ENCODE measurements at places on chromosomes 7 and 10.

- no peak for DNase-seq
Measured at GRCh38 chr10:131738396-131738735, 162.4 kb upstream of the PPP2R2D start.

GRCh38 chr10:69506487-69506833, 55.2 kb downstream of the TSPAN15 start:
- DNase-seq: no peak

DNA sequence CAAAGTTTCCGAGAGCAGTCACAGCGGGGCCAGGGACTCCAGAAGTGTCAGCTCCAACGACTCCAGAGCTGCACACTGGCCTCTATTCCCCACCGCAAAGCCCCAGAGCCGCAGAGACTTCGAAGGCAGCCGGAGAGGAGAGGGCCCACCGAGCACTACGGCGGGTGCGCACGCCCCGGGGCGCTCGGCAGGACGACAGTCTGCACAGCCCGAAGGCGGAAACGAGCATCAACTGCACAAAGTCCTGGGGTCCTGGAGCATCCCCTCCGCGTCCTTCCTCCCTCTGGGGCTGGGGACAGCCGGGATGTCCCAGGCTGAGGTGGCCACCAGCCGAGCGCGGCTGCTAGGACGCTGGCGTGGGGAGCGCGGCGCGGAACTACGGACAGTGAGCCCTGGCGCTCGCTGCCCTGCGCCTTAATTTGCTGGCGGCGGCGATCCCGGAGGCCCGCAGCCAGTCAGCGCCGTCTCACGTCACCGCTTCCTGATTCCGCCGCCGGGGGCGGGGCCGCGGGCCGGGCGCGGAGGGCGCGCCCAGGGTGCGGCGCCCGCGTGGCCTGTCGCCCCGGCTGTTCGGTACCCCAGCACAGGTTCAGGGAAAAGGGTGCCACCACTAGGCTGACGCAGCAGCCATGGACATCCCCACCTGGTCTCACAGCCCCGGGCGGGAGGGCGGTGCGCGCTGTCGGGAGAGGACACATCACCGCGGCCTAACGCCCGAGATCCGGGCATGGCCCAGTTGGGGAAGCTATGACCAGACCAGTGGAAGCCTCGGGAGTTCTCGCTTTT, at the start of gene TBX20:
TSS of gene TBX20 (minus strand) at position 391 of the 786 bp plus-strand sequence. CDS start 480 bp downstream, outside the sequence.
- DNase-seq: peak; percentile 6

DNA sequence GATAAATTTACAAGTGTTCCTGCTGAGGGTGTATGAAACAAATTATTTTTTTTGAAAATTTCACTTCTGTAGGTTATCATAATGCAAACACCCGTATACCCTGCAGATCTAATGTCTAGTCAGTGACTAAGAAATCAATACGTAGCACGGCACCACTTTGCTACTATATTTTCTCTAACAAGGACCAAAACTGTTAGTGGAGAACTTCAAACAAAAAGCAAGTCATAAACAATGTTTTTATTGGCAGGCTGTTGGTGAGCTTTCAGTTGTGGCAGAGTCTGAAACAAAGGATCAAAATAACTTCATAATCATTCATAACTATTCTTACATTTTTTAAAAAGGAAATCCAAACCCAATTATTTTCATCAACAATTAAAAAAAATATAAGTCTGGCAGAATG, 11.8 kb downstream of the SEM1 start:
- no peak for DNase-seq

DNA sequence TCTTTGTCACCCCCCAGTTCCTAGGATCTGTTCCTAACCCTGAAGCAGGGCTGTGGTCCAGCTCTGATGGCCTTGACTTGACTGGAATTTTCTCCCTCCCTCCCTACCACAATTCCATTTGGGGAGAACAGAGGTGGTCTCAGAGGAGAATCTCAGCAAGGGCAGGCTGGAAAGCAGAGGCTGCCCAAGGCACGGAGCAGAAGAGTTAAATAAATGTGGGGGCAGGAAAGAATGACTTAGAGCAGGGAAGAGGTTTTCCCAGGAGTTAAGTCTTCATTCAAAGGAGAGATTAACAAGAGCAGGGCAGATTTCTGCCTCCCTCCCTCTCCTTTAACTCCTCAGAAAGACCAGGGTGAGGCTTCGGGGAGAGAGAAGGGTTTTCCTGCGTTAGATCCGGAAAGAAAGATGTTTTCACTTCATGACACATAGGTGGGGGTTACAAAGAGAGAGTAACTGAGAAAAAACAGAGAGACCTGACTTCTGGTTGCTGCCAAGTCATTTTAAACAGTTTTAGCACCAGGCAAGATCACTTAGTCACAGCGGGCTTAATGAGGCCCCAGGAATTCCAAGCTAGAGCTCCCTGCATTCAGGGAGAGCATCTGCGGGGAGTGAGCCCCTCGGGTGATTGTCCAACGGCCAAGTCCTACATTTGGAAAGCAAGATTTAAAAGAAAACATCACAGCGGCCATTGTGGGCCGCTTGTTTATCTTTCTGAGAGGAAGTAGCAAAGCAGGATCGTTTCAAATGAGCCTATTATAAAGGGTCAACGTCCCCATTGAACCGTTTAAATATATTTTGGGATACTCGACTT, 78.7 kb downstream of the ARHGAP22 start:
- DNase-seq: peak; percentile 57

GRCh38 chr7:18395868-18396267, 99.7 kb upstream of the HDAC9 start:
- DNase-seq: no peak

- no peak for DNase-seq
Measured at GRCh38 chr10:132497063-132497680, 40.4 kb upstream of the INPP5A start.

DNA sequence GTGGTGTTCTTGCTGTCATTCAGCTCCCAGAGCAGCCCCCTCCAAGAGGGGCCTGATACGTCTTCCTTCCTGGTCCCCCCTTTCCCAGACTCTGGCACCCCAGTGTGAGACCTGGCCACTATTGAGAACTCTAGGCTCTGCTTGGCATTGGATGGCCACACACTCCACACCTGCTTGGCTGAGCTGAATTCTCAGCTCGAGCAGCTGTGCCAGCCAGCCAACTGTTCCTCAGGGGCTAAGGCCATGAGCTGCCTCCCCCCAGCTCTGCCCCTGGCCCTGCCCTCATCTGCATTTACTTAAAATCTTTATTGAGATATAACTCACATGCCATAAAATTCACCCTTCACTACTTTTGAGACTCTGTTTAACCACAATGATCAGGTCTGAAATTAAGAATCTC, 6.7 kb downstream of the TLL2 start:
- DNase-seq: no peak

DNA sequence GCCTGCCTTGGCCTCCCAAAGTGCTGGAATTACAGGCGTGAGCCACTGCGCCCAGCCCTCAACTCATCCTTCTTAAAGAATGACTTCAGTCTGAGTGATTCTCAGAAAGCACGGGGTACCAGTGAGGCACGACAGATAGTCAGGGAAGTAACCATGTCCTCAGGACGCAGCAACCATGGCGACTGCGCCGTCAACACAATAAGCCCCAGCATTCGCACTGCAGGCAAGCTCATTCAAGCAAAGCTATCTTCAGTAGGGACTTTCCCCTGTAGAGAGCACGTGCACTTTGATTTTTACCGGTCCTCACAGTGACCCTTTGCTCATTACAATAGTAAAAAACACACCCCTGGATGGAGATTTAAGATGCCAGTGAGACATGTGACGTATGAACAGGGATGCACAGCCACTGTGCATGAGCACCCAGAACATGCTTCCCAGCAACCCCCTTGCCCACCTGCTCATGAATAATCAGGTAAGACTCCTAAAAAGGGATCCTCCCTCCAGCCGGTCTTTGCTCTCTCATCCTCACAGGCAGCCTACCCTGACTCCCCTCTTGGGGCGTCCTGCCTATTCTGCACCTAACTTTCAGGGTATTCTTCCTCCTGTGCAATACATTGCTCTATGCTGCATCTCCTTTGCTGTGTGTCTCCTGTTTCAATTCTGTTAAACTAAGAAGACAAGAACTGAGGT, 9.1 kb downstream of the WDR86 start:
- DNase-seq: no peak

DNA sequence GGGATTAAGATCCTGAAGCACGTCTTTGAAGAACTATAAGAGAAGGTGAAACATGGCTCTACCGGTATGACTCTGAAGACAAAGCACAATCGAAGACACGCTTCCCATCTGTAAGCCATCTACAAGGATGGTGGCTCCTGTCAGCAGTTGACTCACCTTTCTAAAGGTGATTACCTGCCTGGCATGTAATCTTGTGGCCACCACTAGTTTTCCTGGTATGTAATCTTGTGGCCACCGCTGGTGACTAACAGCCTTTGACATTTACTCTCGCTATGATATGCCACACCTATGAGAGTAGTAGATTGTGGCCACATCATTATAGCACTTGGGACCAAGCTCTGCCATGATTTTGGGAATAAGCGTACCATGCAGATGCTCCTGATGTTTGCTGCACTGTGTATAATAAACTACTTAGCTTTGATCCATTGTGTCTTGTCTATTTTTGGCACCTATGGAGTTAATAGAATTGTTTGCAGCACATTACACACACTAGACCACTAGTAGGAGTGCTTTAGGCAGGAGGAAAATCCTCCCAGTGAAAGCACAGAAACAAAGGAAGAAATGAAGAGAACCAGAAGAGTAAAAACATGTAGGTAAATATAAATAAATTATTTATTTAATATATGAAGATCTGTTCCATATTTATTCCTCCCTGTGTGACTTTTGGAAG, 59.8 kb downstream of the VAX1 start:
- no peak for DNase-seq

DNA sequence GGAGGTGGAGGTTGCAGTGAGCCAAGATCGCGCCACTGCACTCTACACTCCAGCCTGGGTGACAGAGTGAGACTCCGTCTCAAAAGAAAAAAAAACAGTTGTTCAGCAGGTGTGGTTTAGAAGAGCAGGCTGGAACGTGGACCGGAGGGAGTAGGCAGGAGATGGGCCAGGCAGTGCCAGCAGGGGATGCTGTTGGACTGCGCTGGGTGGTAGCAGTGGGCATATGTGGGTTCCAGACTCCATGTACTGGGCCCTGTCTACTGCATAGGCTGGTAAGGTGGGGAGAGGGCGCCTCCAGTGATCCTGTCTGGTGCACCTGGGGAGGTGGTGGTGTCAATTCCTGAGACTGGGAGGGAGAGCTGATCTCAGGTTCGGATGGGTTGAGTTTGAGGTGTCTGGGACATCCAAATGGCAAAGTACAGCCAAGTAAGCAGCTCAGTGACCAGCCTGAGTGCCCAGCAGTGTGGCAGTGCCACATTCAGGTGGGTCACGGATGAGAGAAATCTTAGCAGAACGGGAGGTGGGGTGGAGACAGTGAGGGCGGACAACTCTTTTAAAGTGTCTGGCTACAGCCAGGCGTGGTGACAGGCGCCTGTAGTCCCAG, 25.9 kb downstream of the SFXN4 start:
- DNase-seq: no peak

- DNase-seq: no peak
Measured at GRCh38 chr10:71087622-71088021, 124.7 kb upstream of the UNC5B start.

- DNase-seq: no peak
Measured at GRCh38 chr7:121456015-121456414, 59.9 kb upstream of the FAM3C start.

DNA sequence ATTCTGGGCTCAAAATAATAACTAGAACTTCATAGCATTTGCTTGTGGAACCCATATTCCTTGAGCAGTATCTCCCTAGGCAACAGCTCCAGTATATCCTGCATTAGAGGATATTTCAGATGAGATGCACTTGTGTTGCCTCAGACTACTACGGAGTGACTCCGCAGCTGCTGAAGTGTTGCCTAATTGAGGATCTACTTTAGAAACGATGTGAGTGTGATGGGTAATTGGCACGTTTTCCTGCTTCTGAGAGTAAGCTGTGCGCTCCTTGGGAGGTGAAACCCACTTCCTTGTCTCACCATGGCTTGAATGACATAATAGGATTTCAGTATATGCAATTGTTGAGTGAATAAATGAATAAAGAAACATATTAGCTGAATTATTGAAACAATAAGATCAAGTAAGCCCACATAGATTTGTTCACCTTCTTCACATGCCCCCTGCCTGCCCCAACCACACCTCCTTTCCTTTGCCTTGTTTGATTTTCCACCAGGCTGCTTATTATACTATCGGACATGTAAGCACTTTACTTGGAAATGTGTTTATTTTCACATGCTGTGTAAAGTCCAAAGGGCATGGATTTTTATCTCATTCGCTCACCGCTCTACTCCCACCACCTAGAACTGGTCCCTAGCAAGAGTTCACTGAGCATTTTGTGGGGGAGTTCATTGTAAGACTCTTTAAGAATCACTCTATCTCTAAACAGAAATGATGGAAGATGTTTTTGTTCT, 303.8 kb downstream of the KCNMA1 start:
- DNase-seq: no peak

DNA sequence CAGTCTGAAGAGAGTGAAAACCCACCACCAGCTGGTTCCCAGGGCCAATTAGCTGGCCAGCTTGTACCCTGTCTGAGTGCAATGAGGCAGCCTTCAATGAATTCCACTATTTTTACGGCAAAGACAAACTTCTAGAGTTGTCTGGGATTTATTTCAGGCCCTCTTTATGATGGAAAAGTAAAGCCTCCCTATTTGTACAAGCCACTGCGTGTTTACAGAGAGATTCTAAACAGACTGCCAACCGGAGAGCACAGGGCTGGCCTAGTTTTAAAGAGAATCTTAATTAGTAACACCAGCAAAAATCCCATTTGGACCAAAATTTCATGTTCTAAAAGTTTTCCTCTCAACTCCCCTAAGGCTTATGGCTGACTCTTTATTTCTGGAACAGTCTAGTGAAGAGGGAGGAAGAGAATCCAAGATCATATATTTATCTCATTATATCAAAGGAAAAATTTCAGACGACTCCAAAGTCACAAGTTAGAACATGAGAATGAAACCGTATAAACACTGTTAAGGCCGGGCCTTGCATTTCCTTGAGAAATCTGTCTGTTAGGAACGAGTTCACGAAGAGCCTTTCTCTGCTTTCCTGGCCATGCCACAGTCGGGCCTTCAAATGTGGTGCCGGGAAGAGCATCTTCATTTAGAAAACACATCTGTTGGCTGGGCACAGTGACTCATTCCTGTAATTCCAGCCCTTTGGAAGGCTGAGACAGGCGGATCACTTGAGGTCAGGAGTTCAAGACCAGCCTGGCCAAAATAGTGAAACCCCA, 724.6 kb upstream of the NRP1 start:
- no peak for DNase-seq

DNA sequence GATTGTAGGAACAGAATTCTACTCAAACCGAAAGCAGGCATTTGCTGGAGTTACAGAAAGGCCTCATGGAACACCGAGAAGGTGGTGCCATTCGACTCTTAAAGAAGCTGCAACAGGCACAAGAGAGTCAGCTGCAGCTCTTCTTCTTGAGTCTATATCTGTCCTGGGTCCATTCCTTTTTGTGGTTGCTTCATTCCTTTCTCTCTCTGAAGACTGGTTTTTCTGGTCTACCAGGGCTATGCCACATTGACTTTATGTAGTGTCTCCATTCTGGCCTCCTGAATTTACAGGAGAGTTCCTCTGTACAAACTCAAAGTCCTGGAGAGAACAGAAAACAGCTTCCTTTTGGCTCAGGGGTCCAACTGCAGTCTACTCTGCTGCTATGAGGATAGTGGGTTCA, 132.8 kb downstream of the CFTR start:
- DNase-seq: no peak

All from brain microvascular endothelial cell (primary cell).